ENCODE measurements at places on chromosomes 1 and 21. TPM values are rescaled to one million over a fixed set of nuclear protein-coding genes. Genes with fewer than 3 reads are reported as not detected.

DNA sequence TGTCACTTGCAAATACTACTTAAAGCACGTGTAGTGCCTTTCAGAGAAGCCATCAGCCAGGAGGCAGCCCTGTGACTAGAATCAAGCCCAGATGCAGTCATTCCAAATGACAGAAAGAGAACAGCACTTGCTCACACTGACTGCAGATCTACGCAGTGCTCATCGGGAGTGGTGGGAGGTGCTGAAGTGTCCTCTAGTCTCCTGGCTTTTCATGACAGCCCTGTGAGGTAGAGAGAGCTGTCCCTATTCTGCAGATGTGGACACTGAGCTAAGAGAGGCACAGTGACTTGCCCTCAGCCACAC is 62.3 kb upstream of the EDN2 start:
- H3K27ac ChIP-seq, result peak overlapping the region; percentile 6
- H3K36me3 ChIP-seq, result peaks cover 81% of the 10 kb centered on the region
- DNase-seq, result no peak
- peaks cover 2% of the 10 kb centered on the region for H3K4me1 ChIP-seq
- H3K4me3 ChIP-seq, result no peak overlapping the region

DNA sequence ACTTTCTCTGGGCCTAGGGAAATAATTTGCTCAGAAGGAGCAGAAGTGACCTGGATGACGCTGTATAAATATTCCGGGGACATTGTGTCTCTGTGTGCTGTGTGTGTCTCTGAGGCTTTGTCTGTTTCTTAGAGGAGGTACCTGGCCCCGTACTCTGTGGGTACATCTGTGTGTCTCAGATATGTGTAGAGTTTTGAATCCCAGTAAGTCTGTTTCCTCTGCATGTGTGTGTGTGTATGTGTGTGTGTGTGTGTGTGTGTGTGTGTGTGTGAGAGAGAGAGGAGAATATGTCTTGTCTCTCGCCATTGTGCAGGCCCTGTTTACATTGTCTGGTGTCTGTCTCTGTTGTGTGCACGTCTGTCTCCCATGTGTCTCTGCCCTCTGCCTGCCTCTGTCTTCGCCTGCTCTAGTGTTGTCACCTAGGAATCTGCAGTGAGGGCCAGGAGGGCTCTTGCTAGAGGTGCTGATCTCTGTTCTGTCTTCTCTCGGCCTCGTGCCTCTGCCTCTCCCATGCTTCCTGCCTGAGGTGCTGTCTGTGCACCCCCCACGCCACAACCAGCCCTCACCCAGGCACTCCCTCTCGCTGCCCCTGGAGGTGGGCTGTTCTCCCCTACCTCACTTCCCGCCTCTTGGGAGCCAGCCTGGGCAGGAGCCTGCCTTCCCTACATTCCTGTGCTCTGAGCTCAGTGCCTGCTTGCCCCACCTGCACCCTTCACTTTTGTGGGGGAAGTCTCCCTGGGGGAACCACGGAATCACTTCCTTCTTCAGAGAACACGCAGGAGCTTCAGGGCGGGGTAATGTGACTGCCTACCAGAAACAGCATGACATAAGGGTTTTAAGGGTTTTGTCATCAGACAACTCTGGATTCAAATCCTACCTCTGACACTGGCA is 5.9 kb downstream of the MAP7D1 start:
- H3K36me3 ChIP-seq, result peaks cover 41% of the 10 kb centered on the region
- DNase-seq, result peak; percentile 85
- peak overlapping the region; percentile 88 for H3K4me3 ChIP-seq
- peaks cover 66% of the 10 kb centered on the region for H3K4me1 ChIP-seq

DNA sequence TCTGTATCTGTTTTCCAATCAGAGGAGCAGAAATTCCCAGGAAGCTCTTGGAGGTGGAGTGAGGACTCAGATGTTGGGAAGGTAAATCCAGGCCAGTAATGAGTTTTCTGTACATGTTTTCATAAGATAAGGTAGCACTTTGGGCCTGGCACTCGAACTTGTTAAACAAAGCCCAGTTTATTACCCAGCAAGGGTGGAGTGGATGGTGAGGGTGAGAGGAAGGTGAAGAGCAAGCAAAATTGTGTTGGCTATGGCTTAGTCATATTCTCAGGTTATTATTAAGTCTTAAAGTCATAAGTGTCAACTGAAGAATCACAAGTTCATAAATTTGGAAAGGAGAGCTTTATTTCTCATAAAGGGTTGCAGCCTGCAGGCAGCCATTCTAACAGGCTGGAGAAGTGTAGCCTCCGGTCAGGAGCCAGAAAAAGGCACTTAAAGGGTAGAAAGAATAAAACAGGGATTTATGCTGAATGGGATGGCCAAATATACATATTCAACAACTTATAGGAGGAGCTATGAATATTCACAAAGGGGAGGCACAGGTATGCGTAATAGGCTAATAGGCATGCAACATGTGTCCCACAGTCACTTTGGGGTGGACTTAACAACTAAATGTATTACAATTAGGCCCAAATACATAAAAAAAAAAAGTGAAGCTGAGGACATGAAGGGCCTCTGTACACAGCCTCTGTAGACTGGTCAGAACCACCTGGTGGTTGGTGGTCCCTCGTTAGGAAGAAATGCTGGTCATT is 523.9 kb downstream of the LMO4 start:
- H3K36me3 ChIP-seq, result no peaks in the 10 kb centered on the region
- H3K4me3 ChIP-seq, result no peak overlapping the region
- no peak for DNase-seq
- H3K4me1 ChIP-seq, result no peaks in the 10 kb centered on the region
- H3K27me3 ChIP-seq, result peaks cover 2% of the 10 kb centered on the region

Gene TRAPPC10
- total RNA-seq, result 69.6 TPM
